Osteocyte (in vitro differentiated cells): ENCODE measurements at places on chromosomes 3 and 15.
A peak's percentile ranks its signal among the peaks of the same experiment; 100 is the strongest.

DNA sequence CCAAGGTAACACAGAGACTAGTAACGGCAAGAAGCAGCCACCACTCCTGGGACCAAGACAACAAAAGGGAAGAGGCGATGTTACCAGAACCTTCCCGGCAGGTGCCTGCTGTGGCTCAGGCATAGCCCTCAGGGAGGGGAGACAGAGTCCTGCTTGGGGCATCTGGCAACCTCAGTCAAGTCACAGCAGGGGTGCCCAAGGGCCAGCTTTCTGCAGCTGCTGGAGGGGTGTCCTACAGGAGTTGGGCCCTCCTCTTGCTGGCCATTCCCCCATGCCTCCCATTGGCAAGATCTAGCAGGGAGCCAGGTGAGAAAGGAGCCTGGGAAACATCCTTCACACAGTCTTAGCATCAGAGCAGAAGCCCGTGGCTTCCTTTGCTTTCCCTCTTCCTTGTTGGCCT, 197.3 kb upstream of the IL12A start:
- DNase-seq = no peak

- no peak for DNase-seq
Measured at GRCh38 chr3:187287256-187287655, 4.3 kb downstream of the MASP1 start.

GRCh38 chr3:23114432-23114831, 88.7 kb upstream of the UBE2E2 start:
- DNase-seq = no peak

DNA sequence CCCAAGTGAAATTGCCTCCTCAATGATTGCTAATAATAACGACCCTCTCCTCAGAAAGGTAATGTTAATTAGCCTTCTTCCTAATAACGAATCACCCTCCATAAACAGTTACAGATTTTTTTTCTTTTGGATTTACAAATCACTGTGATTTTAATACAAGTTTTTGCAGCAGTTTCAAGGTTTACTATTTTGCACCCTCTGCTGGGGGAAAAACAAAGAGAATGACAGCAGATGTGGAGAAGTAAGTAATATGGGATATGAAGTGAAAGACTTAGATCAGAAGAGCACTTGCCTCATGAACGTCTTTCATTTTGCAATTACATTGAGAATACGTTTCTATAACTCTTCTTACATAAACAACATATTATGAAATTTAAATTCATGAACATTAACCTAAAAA, 16.1 kb upstream of the CNTN3 start:
- DNase-seq = no peak

GRCh38 chr3:70315021-70315420, 2.6 kb upstream of the MDFIC2 start:
- DNase-seq = no peak

GRCh38 chr15:85556618-85556895, 176.2 kb downstream of the AKAP13 start:
- DNase-seq = no peak

DNA sequence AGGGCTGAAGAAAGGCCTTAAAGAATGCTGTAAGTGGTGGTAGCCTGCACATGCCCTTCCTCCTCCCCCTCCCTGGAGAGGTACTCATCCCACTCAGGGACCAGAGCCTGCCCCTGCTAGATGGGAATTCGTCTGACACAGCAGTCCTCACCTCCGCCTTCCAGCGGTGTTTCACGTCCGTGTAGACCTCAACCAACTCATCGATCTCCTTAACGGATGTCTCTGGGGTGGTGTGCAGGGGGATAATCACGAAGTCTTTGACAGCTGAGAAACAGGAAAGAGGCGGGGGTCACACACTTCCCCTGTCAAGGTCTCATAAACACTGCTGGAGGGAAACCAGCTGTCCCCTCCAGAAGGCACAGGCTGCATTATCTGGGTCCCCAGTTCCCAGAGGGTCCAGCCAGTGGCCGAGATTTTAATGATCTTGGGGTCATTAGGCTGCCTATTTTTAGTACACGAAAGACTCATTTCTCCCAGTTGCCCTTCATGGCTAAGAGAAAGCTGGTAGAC, 9.9 kb downstream of the DNASE1L3 start:
- no peak for DNase-seq

- no peak for DNase-seq
Measured at GRCh38 chr3:158508481-158508880, 62.5 kb upstream of the MLF1 start.

DNA sequence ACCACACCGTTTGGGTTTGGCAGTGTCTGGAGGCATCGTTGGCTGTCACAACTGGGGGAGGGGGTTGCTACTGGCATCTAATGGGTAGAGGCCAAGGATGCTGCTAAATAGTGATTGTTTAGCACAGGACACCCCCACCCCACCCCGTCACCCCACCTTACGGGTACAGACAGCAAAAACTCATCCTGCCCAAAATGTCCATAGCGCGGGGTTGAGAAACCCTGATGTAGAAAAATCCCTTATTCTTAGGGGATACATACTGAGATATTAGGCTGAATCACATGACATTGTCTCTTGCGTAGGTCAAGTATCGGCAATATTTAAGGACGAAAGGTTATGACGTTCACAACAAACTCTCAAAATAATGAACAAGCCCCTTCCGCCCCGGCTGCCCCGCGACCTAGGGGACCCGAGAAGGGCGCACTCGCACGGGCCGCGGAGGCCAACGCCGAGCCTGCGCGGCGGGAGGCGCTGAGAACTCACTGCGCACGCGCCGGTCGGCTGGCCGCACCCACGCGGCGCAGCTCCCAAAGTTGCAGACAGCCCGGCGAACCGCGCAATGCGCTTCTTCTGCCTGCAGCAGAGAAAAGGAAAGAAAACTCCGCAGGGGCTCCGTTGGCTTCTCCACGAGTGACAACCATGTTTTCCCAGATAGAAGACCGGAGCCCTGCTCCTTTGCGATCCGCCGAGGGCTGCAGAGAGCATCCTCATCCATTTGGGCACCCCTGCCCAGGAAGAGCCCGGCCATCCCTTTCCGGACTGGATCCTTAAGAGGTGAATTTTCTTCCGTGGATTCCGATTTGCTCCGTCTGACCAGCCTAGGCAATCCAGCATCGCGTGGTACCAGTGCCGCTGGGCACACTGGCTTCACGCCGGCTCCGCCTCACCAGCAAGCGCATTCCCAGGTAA, 136.8 kb upstream of the CCDC54 start:
- DNase-seq = peak; percentile 93

GRCh38 chr3:94673876-94674275, 611.0 kb downstream of the NSUN3 start:
- no peak for DNase-seq

GRCh38 chr15:75712668-75713337, at the start of gene CSPG4:
CSPG4 (minus strand) TSS chr15:75712848; CDS start chr15:75712755, 93 bp downstream.
- no peak for DNase-seq

GRCh38 chr3:31981206-31982181, at the start of the genes OSBPL10 and ZNF860:
OSBPL10 (minus strand) TSS chr3:31981262; CDS start chr3:31981179, 83 bp downstream.
ZNF860 (plus strand) TSS chr3:31981750; CDS start chr3:31989080, 7,330 bp downstream.
- DNase-seq = peak; percentile 94

DNA sequence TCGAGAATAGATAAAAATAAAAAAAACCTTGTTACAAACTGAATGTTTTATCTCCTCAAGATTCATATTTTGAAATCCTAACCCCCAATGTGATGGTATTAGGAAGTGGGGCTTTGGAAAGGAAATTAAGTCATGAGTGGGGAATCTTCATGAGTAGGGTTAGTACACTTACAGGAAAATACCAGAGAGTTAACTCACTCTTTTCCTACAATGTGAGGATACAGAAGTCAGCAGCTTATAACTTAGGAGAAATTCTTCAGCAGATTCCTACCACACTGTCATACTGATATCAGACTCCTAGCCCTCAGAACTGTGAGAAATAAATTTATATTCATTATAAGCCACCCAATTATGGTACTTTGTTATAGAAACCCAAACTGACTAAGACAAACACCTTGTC, 453.1 kb downstream of the GBE1 start:
- DNase-seq = no peak

DNA sequence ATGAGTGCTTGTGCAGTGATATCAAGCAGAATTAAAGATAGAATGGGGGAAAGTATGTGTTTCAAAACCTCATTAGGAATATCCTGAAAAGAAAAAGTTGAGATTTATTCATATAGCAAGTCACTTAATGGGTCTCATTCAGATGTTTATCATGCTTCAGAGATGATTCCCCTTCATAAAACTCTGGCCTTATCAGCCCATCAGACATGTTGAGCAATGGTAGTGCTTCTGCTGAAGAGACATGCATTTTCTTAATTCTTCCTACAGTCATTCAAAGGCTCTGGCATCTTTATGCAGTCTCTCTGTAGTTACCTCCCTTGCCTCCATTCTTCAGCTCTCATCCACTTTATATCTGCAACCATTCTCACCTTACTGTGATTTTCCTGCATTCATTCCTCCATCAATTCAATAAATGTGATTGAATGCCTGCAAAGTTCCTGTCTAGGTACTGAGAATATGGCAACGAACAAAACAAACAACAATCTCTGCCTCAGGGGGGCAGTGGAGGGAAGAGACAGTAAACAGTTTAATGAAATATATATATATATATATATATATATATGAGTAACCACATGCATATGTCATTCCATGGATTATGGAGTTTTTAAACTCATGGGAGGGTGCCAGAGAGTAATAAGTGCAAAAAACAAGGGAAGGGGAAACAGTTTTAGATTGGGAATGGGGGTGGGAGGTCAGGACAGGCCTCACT, 138.5 kb downstream of the NECTIN3 start:
- DNase-seq = no peak

DNA sequence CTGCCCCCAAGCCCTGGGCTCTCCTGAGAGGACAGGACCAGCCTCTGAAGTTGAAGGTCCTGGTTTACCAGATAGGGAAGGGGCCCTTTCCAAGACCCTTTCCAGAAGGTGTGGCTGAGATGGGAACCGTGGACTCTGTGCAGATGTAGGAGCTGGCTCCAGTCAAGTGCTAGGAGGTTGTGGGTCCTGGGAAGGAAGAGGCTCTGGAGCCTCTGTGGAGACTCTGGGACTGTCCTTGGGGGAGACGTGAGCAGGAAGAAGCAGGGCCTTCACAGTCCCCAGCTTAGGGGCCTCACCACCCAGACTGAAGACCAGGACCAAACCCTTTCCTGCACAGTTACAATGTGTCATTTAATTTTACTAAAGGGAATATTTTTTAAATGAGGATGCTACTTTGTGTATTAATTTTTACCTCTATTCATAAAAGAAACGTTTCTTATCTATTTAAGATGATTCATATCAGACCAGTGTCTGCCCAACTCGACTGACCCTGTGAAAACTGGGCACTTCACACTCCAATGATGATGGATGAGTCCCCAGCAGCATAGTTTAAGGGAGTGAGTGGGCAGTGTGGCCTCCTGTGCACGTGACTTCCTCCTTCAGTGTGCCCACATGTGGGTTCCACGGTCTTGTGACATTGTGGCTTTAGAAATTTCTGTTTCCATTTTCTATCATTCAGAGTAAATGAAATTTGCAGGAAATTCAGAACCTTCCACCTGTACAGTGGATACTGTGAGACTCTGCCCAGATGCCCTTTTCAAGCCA, 10.9 kb downstream of the CCR5AS start:
- no peak for DNase-seq

DNA sequence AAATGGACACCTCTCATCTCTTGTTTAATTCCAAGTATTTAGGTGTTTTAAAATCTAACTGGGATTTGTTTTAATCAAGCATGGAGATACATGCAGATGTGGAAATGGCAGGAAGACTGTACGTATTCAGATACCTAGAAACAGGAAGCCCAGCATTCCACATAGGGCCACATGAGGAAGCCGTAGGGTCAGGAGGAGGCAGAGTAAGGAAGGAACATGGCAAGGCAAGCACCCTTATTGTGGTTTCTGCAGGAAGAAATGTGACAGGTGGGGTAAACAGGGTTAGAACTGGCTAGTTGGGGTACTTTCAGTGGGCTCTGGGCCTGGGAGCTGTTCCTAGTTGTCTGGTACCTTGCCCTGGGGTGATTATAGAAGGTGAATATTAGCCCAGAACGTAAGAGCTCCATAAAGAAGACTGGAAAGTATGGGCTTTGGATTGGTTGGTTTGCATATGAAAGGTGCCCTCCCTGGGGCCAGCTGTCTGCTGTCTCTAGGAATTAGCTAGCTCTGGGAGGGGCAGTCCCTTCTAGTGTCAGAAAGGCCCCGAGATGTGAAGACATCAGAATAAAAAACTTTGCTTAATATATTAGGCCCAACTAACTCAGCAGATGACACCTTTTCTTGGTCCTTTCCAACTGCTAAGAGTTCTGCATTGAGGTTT, 107.7 kb upstream of the CADPS start:
- DNase-seq = no peak

DNA sequence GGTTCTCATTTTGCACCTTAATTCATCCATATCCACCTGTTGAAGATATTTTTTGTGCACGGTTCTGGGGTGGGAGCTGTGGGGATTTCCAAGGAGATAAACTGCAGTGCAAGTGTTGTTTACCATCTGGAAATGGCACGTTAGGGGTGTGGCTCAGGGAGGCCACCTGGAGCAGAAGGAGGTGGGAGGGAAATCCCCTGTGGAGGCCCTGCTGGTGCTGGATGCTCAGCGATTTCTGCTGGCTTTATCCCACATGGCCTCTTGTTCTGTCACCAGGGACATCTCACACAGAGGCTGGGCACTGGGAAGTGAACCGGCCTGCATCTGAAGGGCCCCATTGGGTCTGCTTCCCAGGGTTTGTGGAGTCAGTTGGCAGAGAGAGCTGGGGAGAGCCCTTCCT, 24.3 kb downstream of the TRPM1 start:
- DNase-seq = no peak

DNA sequence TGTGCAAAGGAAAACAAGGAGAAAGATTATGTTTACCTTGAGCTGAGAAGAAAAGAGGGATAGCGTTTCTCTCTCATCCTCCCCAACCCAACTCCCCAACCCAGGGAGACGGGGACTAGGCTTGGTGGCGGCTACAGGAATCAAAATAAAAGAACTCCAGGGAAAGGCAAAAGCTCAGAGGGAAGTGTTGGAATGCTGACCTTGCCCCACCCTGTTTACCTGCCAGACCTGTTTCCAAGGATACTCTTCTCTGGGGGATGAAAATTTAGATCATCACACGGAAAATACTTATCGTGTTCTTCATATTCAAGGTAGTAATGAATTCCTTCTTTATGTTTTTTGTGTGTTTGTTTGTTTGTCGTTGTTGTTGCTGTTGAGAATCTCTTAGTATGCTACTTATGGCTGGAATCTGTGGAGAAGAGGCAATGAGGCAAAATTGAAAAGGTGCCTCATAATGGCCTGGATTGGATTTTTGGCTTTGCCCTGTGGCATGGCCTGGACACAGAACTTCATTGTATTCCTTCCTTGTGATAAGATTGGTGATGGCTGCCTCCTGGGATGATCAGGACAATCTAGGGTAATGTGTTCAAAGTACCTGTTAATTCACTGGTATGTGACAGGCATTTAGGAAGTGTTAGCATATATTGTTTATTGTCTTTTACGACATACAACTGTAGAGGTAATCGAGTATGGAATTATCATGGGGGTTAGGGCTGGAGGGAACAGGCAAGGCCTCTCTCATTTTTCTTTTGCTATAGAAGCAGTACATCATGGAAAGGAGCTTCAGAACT, 11.1 kb upstream of the TPRG1 start:
- no peak for DNase-seq

GRCh38 chr3:176766862-176767261, 430.4 kb downstream of the TBL1XR1 start:
- no peak for DNase-seq
